ENCODE measurements at places on chromosomes 6 and 20.

- DNase-seq = no peak
These were observed 8.5 kb downstream of the ZBP1 start for GRCh38 chr20:57611586-57612311.

DNA sequence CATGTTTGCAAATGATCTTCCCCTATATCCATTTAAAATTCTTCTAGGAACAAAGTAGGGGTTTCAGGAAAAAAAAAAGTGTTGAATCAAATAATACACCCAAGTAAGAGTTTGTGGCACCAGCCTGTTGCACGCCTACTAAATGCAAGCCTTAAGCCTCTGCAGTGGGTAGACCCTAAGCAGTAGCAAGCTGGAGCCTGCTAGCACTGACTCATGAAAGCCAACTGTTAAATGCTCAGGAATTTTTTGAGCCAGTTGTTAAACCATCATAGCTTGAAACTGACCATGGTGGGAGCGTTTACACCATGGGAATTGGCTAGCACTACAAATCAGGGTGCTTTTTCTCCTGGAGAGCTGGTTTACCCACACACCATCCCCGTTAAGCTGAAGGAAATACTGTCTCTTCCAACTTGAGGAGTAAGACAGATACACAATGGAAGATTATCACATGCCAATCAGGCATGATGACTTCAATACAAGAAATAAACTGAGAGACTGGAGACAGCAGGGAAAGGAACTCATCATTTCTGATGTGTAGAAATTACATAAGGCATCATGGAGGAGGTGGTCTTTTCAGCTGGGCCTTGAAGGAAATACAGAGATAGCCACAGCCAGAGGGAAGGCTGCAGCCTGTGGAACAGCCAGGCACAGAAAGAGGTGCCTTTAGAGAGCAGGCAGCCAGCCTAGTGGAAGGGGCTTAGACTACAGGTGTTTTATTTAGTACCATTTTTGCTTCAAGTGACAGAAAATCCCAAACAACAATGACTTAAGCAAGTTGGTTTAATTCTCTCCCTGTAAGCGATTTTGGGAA is 110.8 kb downstream of the SNX5 start:
- no peak for DNase-seq

- DNase-seq = no peak
These were observed 47.7 kb downstream of the MMUT start for GRCh38 chr6:49415358-49415757.

GRCh38 chr6:89471287-89471867 is 38.4 kb downstream of the ANKRD6 start:
- no peak for DNase-seq

- no peak for DNase-seq
These were observed 25.6 kb downstream of the POFUT1 start for GRCh38 chr20:32233286-32233685.

- DNase-seq = no peak
These were observed 48.5 kb upstream of the CCN2 start for GRCh38 chr6:131999545-132000146.

DNA sequence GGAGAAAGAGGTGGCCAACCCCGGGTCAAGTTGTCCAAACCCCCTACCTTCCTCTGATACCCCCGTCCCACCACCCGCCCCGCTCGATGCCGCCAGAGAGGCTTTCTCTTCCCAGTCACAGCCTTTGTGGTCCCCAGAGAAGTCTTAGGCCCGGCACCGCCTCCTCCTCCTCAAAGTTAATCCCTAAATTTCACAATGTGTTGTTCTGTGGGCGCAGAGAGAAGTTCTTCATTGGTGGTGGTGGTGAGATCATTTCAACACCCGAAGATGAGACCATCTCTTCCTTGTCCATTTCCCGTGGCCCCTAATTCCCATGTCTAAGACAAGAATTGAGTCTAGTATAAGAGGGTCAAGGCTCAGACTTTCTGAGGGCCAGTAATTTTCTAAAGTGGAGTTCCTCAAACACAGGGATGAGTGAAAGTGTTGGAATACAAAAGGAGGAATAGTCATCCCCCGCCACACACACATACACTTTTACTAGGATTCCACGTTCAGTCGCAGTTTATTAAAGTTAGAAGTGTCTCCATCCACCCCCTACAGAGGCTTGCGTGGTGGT is 10.4 kb downstream of the TRIM31 start:
- DNase-seq = no peak
